ENCODE measurements at places on chromosomes 3 and 15.

DNA sequence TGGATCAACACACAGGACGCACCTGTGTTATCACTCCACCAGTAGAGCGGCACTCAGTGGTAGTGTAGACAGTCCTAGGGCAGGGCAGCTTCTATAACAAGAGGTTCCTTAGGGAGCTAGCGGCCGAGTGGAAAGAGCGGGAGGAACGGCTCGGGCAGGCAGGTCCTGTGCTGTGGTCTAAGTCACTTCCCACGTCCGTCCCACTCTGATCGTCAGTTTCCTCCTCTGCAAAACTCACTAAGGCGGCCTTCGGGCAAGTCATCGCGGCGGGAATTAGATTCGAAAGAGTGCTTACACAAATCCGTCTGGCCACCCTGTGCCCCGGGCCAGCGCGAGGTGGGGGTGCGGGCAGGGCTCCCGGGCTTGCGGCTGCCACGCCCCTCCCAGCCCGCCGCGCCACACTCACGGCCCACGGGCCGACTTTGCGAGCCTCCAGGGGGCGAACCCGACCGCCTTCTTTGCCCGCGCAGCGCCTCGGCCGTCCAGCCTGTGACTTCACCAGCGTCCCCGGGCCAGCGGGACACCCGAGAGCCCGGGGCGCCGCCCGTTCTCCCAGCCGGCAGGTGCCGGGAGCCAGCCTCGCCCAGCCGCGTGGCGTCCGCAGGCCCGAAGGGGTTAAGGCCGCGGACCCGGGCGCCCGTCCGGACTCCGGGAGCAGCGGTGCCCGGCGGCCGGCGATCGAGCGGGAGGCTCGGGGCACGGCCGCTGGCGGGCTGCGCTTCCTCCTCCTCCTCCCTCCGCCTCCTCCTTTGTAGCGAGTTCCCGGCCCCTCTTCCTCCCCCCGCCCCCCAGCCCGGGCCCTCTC lies 416 bp upstream of the CORO2B start:
- DNase-seq, result peak; percentile 48

DNA sequence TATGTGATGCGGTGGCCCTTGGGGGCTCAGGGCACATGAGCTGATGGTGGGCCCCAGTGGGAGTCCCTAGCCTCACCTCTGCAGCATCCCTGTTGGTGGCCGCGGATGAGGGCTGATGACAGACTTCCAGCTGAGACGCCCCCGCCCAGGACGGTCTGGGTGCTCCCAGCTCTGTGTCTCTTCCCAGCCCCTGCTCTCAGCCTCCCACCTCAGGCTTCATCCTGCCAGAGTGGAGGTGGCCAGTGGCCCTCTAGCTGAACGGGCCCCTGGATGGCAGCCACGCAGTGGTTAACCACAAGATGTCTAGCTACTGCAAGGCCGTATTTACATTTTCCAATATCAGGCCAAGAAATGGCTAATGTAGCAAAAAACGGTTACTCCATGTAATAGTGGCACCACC lies 205.3 kb upstream of the LINGO1 start:
- DNase-seq, result no peak

GRCh38 chr3:181952221-181952620 lies 240.5 kb downstream of the SOX2 start:
- no peak for DNase-seq

DNA sequence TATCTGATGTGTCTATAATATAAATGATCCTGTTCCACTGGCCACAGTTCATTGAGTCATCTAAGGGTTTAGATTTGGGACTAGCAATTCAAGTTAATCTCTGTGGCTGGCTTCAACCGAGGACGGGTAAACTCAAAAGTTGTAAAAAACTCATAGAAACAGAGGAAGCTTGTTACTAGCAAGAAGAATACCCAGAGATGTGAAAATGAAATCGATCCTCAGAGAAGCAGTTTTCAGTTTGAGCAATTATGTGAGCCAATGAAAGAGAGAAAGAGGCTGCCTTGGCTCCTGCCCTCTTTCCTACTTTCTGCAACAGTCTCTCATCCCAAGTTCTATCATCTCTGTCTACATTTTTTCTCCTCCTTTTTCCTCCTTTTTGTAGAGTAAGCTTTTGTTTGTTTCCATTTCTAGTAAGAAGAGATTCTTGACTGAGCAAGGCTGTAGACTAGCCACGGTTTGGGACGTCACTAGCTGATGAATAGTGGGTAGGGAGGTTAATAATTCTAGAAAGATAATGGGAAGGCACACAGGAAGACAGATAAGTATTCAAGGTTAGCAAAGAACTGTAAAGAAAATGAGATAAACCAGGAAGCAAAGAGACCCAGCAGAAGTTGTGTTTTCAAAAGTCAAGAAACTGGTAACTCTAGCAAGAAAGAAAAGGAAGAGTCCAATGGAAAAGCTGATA lies 298.9 kb upstream of the NR2F2 start:
- no peak for DNase-seq

DNA sequence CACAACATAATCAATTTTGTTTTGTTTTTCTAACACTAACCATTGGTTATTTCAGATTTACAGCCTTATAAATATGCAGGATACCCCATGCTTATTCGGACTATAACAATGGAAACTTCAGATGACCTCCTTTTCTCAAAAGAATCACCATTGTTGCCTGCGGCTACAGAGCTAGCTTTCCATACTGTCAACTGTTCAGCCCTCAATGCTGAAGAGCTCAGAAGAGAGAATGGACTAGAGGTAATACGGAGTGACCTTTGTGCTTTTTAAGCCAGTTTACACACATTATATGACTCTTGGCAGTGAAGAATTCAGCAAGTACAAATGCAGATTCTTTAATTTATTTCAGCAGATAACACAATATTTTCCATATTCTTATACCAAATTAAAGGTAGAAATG lies 81.8 kb downstream of the DNAJC13 start:
- no peak for DNase-seq

DNA sequence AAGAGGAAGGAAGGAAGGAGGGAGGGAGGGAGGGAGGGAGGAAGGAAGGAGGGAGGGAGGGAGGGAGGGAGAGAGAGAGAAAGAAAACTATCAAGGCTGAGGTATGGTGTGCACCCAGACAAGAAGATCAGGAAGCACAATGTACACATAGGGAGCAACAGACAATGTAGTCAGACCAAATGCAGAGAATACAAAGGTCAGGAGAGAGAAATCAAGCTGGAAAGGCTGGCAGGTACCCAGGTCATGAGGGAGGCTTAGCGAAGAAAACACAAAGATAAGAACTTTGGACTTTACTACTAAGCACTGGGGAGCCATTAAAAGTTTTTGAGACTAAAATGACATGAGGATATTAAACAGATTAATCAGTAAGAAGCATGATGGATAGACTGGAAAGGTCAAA lies 176.0 kb upstream of the TMCO5A start:
- DNase-seq, result no peak

DNA sequence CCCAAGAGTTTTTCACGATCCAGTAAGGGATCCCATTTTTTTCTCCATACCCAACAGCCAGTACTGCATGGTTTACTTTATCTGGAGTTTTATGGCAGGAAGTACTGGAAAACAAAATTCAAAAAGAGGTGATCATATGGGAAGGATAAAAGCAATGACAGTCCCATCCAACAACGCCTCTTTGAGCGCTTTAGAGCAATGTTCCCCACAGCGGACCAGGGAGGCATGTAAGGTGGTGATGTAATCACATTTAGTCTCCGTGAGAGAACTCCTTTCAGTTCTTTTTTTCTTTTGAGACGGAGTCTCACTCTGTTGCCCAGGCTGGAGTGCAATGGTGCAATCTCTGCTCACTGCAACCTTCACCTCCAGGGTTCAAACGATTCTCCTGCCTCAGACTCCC lies 21.8 kb downstream of the CTSH start:
- no peak for DNase-seq

DNA sequence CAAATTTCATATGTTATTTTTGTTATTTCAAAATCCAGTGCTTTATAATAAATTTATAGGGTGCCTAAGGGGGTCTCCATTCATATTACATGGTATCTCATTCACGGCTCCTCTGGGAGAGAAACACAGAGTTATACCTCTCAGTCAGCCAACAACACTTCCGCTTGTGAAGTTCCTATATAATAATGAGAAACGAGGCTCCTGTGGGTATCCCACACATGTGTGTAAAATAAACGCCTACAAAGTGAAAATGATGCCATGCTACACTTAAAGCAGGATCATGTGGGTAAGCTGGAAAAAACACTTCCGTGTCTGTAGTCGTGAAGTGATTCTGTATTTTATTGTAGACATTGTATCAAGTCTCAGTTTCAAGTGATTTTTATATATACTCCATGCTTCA lies 218.8 kb upstream of the ICE2 start:
- no peak for DNase-seq

GRCh38 chr3:23253214-23253613 lies 50.1 kb downstream of the UBE2E2 start:
- DNase-seq, result no peak

DNA sequence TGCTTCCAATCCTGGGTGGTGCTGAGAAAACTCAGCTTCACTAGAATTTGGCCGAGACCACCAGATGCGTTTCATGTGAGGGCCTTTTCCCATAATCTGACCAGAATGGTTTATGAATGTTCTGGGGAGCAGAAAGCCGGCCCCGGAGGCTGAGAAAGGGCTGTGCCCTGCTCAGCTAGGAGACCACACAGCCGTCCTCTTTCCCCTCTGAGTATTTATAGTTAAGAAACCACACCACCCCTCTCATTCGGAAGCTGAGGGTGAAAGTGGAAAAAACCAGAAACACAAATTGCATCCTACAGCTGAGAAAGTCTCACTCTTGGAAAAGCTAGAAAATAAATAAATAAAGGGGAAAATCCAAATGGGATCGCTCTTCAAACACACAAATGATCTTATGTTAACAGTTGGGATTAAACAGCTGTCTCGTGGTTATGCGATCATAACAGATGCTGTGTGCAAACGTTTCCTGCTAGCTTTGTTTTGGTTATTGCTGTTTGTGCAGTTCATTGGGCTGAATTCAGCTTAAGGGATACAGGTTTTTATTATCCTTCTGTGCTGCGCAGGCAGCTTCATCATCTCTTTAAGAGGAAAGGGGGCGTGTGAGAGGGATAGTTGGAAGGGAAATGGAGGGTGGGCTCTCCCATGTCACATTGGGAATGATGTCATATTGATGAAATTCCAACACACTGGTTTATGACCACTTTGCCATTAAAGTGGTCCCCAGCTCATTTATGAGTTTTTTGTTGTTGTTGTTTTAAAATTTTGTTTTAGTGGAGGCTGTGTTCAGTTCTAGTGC lies 1026.2 kb upstream of the NR2F2 start:
- no peak for DNase-seq

- DNase-seq, result no peak
Measured at GRCh38 chr3:87203809-87204208, 23.3 kb upstream of the CHMP2B start.

- no peak for DNase-seq
Measured at GRCh38 chr15:25568751-25569150, 129.9 kb upstream of the UBE3A start.

DNA sequence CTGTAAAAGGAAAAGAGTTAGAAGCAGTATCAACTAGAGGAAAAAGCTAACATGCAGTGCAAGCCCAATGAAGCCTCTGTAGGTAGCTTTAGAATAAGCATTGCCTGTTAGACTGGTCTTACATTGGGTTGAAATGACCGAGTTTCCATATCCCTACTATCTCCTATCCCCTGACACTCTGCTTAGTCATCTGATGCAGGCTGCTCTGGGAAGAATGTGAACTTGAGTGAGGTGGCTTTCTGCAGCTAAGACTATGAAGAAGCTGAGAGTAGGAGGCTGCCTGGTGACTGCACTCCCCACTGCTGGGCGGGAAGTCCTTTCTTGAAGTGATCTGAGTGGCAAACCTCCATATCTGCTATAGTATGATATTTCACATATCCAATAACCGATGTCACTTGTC lies 64.7 kb downstream of the OXSM start:
- no peak for DNase-seq

- no peak for DNase-seq
Measured at GRCh38 chr15:27683121-27683520, 416.0 kb downstream of the OCA2 start.

DNA sequence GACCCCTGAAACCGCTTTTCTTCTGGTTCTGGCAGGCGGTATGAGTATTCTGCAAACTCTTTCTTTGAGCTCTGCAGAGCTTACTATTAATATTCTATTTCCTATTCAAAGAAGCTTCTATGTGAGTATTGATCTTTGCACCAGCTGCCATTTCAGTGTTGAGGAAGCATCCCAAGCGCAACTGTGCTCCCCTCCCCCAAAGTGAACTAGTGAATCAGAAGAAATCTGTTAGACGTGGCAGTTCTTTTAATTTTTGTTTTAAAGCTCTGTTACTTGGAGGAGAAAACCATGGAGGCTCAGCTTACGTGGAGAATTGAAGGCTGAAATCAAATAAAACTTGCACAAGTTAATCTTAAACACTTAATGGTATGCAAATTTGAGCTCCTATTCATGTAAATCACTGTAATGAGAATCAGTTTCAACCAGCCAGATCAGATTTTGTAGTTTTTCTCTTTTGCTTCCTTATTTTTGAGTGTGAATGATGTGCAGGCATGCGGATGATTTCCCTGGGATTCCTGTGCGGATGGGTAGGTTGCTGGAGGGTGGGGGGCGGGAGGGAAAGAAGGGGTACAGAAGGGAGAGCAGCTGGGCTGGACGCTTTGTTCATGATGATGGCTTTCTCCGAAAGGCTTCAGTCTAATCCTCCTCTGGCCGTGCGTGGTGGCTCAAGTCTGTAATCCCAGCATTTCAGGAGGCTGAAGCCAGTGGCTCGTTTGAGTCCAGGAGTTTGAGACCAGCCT lies 16.1 kb upstream of the AGBL1 start:
- no peak for DNase-seq

GRCh38 chr15:78319588-78319987 lies 20.2 kb upstream of the SKIC8 start:
- no peak for DNase-seq
